ENCODE measurements at places on chromosomes 16 and 17.
A peak's percentile ranks its signal among the peaks of the same experiment; 100 is the strongest.

GRCh38 chr16:983044-984030 is 1.8 kb downstream of the SOX8 start:
- DNase-seq, result no peak

DNA sequence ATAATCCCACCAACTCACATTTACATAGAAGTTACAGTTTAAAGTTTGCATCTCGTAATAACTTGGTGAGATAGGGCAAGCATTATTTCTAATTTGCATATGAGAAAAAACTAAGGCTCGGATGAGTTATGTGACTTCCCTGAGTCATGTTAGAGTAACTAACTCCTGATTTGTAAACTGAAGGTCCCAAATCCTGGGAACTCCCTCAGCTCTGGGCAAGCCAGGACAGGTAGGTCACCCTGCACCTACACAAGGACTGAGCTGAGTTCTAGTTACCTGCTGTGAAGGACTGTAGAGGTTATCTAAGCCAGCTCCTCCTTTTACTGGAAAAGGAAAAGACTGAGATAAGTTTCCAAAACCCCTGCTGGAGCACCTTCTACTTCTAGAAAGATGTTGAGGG is 92.1 kb upstream of the HLF start:
- no peak for DNase-seq

GRCh38 chr16:8720080-8720966 is 45.9 kb downstream of the ABAT start:
- DNase-seq, result no peak

DNA sequence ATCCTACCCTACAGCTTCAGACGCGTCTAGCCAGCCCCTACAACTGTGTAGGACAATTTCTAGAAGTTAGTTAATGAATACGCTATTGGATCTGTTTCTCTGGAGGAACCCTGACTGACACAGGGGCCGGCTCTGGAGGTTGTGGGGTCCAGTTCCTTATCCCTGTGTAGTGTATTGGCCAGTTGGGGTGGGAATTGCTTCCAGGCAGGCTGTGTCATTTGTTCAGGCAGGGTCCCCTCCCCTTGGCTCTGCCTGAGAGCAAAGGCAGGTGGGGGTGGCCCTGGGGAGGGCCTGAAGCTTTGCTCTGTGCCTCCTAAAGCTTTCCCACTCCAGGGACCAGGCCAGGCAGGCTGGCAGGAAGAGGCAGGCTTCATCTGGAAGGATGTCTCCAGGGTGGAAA is 11.7 kb upstream of the CETP start:
- no peak for DNase-seq

DNA sequence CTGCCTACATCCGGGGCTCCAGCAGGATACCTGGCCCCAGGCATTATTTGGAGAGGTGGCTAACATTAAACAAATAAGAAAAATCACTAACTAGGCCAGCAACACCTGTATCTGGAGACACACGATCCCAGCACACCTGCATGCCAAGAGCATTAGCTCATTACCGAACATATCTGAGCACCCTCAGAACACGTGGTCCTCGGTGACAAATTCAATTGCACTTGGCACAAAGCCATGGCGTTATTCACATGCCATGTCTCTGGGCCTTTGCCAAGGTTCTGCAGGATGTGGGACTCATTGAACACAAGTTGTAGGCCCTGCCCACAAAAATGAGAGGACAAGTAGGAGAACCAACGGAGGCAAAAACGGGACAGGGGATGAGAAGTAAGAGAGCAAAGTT is 552.3 kb downstream of the TOX3 start:
- no peak for DNase-seq

DNA sequence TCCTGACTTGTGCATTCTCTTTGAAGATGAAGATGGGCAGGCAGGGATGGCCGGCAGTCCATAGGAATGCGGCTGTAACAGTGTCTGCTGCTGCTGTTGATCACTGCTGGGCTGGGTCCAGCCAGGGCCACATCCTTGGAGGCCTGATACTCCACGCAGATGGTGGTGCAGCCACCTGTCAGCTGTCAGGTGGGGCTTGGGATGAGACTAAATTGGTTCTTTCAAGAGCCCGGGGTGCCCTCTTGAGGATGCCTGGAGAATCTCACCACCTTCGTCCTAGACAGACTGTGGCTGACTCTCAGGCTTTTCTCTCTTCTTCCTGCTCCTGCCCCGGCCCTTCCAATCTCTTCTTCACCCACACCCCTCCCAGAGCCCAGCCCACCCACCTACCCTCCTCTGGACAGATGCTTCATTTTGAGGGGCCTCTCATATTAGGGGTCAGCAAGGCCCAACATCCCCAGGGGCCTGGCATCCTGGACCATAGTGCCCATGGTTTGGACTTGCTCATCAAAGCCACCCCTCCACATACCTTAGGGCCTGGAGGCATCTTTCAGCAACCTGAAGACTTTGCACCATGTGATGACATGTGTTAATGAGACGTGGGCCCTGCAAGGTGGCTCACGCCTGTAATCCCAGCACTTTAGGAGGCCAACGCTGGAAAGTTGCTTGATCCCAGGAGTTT is 19.1 kb downstream of the OSBPL7 start:
- DNase-seq, result peak; percentile 37
